ENCODE measurements at places on chromosomes 6 and 20.

DNA sequence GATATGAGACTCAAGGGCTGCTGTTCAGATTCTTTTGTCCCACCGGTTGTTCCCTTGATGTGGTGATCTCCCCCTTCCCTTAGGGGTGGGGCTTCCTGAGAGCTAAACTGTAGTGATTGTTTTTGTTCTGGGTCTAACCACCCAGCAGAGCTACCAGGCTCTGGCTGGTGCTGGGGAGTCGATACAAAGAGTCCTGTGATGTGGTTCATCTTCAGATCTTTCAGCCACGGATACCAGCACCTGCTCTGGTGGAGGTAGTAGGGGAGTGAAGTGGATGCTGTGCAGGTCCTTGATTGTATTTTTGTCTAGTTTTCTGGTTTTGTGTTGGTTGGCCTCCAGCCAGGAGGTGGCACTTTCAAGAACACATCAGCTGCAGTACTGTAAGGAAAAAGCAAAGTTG lies 801.6 kb downstream of the EPHA7 start:
- no peak for DNase-seq

GRCh38 chr6:161035182-161035980 lies 43.8 kb downstream of the MAP3K4 start:
- DNase-seq, result no peak

DNA sequence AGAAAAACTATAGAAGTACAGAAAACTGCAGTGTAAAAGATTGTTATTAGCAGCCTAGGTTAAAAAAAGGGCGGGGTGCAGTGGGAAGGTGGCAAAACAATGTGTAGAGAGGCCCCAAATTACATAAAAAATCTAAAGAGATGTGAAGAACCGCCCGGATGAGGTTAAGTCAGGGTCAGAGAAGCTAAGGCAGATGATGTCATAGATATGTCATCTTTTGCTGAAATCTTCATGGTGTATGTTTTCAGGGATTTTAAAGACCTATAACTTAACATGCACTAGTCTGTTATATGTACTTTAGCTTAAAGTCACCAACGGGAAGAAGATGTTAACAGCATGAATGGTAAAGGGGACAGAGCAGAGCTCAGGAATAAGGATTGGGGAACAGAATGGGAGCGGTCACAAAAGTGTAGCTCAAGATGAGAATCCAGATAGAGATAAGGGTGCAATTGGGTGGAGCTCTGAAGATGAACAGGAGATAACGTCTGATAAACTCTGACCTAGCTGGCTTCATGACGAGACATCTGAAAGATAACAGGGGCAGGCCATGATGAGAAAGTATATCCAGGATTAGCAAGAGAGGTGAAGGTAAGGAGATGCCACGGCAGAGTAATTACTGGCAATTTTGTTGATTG lies 83.4 kb downstream of the TFAP2A start:
- no peak for DNase-seq

GRCh38 chr6:151385177-151385576 lies 6.2 kb downstream of the ZBTB2 start:
- no peak for DNase-seq

DNA sequence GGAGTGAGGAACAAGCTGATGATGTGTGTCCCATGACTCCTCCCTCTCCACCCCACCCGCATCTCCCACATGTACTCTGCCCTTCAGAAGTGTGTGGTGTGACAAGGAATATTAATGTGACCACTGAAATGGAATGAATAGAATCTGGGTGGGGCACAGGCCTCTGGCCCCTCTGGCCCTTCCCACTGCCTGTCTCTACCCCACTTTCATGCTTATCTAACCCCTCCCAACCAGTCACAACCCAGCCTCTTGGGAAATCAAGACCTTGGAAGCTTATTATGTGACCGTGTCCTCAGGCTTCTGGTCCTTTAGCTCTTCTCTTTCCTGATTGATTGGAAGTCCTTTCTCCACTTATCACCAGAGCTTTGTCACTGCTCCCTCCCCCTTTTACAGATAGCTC lies 312.2 kb upstream of the SOX4 start:
- no peak for DNase-seq

DNA sequence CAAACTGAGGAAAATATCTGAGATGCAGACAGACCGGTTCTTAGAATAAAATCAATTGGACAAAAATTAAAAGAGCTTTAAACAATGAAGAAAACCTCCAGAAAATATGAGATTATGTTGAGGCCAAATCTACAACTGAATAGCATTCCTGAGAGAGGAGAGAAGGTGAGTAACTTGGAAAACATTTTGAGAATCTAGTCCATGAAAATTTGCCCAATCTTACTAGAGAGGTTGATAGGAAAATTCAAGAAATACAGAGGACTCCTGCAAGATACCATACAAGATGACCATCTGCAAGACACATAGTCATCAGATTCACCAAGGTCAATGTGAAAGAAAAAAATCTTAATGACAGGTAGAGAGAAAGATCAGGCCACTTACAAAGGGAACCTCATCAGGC lies 437.7 kb upstream of the ADGRB3 start:
- DNase-seq, result no peak

DNA sequence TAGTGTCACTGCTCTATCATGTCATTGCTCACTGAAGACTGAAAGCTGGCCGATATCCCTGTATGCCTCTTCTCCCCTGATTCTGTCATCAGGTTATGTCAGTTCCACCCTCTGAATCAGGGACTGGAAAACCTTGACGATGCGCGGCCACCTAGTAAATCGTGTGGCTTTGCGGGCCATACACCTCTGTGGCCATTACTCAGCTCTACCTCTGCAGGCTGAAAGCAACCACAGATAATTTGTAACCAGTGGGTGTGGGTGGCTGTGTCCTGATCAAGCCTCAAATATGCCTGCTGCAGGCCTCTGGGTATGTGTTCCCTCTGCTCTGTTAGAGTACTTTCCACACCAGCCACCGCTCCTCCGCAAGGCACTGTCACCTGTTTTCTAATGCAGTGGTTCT lies 105.2 kb downstream of the GMPR start:
- DNase-seq, result no peak

- peak; percentile 62 for DNase-seq
These were observed 63.1 kb downstream of the TTI1 start for GRCh38 chr20:37969949-37970855.

- peak; percentile 58 for DNase-seq
These were observed 28.2 kb downstream of the SLC12A5 start for GRCh38 chr20:46056970-46057855.

DNA sequence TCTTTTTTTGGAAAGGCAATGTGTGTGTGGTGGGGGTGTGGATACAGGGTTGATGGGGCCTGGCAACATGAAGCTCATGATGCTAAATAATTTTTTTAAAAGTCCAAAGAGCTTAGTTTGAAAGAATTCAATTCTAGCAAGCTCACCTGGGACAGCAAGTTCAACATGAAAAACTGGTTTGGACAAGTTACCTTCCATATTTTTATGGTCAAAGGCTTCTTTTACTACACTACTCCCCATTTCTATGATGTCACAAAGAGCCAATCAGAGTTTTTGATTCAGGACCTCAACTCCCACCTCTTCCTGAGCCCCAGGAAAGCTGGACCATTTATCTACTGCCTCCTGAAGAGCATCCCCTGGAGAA lies 66.1 kb upstream of the CTNNBL1 start:
- no peak for DNase-seq

GRCh38 chr6:40328386-40328985 lies 258.7 kb downstream of the LRFN2 start:
- DNase-seq, result peak; percentile 76

DNA sequence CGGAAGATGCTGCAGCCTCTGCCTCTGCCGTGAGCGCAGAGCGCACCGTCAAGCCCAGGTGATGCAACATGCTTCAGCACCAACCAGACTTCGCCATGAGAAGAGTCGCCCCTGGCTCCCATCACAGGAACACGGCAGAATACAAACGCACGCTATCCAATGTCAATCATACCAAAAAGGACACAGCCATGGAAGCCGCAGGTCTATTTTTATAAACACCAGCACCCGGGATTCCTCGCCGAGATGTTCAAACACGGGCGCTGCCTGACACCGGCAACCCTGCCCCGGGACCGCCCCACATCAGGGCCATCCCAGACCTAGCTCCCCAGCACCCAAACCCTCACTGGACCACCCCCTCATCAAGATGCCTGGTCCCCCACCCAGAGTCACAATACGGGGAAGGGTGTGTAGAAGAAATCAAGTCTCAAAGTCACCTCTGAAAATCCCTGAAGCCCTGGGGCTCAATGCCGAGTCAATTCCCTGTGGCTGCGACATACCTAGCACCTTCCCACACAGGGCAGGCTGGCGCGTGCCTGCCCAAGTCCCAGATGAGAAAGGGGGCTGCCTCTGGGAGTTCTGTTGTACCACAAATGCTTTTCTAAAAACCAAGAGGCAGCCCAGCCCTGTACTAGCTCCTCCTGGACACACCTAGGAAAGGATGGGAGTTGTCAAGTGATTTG lies 17.9 kb downstream of the TAF4 start:
- DNase-seq, result no peak

DNA sequence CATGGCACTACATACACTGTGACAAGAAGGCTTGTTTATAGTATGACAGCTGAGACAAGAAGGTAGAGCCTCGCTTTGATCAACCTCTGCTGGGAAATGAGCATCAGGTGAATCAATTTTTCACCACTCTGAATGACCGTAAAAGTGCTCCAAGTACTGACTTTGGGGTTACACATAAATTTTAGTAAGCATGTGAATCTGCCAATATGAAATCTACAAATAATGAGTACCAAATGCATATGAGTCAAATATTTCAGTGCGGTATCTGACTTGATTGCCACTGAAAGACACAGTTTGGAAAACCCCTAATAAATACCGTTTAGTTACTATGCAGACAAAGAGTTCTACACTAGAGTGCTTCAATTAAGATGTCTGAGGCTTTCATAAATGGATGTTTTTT lies 77.8 kb downstream of the ATG5 start:
- DNase-seq, result no peak

GRCh38 chr6:25882051-25882496 lies 8.0 kb upstream of the SLC17A3 start:
- no peak for DNase-seq

- DNase-seq, result no peak
These were observed 11.9 kb downstream of the ERMARD start for GRCh38 chr6:169763308-169763707.

- peak; percentile 29 for DNase-seq
These were observed 50.9 kb downstream of the NUDT3 start for GRCh38 chr6:34341481-34341971.

DNA sequence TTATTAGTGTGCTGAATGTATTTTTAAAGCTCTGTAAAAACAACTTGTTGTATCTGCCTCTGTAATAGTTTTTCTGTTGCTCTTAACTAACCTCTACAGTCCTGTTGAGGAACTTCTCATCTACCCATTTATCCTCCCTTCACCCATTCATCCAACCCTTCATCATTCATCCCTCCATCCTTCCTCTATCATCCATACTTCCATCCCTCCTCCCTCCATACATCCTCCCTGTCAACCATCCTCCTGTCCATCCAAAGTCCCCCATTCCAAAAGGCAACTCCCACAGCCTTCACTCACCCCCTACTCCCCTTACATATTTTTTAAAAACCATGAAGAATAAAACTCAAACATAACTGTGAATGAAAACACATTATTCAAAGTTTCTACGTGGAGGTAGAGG lies 40.7 kb upstream of the SPDEF start:
- DNase-seq, result no peak

DNA sequence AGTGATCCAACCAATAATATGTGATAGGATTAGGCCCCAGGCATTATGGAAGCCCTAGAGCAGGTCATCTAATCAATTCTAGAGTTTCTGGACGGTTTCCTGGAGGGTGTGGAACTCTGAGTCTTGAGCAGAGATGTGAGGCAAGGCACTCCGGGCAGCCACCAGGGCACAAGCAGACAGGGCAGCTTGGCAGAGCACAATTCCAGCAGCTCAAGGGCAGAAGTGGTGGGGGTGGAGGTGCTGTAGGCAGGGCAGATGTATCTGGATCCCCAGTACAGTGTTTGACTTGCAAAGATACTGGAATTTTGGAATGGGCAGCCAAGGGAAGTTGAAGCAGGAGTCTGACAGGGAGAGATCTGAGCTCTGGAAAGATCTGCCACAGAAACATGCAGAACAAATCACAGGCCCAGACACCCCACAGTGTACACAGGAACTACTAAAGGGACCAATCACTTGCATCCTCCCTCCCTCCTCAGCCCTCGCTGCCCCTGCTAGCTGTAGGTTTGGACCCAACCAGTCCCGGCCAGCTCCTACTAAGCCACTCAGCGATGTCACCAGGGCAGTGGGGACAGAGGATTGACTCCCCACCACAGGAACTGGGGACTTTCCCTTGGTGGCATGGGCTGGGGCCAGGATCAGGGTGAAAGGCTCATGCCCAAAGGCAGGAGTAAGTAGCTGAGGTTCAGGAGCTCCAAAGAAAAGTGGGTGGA lies 47.0 kb downstream of the TFEB start:
- no peak for DNase-seq

DNA sequence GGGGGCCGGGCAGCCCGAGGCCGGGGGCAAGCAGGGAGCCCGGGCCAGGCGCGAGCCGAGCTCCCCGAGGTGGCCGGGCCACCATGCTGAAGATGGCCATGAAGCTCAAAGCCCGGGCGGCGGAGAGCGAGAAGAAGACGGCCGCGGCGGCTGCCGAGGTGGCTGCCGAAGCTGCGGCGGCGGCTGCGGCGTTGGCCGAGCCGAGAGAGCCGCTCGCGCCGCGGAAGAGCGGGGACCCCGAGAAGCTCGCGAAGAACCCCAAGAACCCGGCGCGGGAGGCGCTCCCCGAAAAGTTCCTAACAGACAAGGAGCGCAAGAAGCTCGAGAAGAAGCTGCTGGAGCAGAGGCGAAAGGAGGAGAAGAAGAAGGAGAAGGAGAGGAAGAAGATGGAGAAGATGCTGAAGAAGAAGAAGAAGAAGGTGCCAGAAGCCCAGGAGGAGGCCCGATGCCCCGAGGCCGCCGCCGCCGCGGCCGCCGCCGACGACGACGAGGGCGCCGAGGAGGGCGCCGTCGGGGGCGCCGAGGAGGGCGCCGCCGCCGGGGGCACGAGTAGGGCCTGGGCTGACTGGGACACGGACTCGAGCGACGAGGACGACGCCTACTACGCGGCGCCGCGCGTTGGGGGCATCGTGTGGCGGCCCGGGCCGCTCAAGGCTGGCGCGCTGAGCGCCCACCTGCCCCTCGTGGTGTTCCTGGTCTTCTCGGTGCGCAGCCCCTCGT lies 37.4 kb downstream of the GNAS start:
- DNase-seq, result no peak

DNA sequence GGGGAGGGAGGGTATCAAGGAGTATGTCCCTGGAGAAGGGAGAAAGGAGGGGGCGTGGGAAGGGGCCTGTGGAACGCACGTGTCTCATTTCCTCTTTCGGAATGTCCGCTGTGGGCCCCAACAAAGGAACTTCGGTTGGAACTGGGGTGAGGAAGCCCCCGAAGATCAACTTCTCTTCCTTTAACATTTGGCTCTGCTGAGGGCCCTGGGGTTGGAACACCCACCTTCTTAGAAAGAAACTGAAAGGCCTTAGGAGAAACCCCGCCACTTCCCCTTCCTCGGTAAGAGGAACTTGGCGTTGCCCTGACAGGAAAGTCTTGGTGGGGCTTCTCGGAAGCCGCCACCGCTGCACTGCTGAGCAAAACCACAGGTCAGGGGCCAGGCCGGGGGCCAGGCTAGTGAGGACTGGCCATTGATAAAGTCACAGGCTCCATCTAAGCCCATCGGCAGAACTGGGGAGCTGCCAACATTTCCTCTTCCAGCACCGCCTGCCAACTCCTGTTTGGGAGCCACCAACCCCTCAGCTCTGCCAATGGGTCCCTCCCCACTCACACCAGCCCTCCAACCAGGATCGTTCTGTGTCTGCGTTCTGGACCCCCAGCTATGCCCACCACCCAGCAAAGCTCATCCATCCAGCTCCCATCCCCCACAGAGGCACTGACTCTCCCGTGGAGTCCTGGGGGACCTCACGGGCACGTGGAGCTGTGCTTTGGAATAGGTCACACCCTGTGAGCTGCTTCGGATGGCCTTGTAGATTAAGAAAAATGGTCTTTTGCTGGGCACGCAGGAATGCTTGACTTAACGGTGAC lies 44.8 kb downstream of the FGD2 start:
- no peak for DNase-seq
